Renal pelvis (tissue), 12 donors: ENCODE measurements at places on chromosomes 11 and 22.

GRCh38 chr11:19218786-19219460 is 17.1 kb upstream of the CSRP3 start:
- no peak for DNase-seq

GRCh38 chr11:4643076-4643475 is 706 bp upstream of the OR51E1 start:
- no peak for DNase-seq

- DNase-seq = no peak
These were observed 107.8 kb downstream of the FAR1 start for GRCh38 chr11:13776134-13776815.

- DNase-seq = no peak
These were observed 84.8 kb downstream of the SNX19 start for GRCh38 chr11:130831506-130831905.

DNA sequence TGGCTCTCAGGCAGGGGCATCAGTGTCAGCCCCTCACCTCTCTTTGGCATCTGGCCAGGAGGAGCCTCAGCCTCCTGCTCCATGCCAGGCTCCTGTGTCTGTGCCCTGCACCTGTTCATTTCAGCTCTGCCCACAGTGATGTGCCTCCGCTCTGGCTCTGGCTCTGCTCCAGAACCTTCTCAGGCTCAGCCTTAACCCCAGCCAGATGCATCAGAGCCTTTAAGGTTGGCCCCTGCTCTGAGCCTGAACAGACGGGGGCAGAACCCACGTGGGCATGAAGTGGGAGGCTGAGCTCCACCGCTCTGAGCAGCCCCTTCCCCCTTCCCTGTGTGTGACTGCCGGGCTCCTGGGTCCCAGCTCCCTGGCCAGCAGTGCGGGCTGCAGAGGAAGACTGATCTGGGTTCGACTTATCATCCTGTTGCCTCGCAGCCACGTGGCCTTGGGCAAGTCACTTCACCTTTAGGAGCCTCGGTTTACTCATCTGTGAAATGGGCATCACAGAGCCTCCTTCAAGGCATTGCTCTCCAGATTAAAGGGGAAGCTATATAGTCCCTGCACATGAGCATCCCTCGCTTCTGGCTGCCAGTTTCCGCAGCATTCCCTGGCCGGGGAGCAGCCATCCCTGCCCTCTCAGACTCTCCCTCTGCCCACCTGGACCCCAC is 44.7 kb upstream of the RTL6 start:
- DNase-seq = no peak

- DNase-seq = no peak
These were observed 205.6 kb upstream of the ANO5 start for GRCh38 chr11:21987261-21987660.

DNA sequence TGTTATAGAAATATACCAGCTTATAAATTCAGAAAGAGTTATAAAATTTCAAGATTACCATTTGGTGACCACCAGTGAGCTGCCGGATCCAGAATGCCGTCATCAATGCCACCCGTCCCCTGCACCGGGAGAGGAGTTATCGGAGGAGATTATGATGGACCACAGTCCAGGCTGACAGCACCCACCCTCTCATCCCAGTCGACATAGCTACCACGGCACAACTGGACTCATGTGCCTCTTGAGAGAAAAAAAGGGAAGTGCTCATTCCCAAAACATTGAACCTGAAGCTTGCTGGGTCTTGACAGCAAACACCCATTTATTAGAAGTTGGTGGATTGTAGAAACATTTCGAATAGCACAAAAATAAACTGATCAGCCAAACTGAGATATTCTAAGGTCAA is 1331.5 kb downstream of the TBC1D22A start:
- DNase-seq = no peak

DNA sequence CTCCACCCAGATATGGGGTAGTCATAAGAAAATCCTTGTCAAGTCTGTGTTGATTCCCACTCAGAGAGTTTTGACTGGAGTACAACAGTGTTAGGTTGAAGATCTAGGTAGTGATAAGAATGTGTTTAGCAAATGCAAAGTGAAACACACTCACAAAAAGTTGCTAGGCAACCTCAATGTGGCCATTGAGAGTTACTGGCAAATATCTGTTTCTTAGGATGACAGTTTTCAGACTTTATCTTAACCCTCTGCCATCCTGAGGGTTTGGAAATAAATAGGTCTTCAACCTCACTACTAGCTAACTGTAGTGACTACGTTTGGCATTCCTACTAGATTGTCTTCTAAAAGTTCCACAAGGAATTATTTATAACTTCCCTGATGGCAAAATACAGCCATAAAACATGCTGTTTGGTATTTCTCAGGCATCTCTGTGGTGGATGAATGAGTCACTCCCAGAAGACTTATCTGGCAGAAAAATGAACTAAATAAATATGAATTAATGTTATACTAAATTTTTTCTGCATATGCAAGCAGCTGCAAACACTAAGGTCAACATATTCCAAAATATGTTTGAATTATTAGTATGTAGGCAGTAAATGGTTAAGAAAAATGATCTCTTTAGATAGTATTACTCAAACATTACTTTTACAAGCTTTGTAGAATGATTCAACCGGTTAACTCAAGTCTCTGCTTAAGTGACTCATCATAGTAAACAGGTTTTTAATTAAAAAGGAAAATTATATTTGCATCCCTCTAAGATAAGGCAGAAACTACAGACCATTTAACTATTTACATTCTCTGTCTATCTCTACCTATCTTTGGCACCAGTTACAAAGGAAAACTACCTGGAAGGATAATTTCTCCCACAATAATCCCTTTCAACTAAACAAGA is 17.1 kb upstream of the SYTL2 start:
- peak; percentile 38 for DNase-seq

DNA sequence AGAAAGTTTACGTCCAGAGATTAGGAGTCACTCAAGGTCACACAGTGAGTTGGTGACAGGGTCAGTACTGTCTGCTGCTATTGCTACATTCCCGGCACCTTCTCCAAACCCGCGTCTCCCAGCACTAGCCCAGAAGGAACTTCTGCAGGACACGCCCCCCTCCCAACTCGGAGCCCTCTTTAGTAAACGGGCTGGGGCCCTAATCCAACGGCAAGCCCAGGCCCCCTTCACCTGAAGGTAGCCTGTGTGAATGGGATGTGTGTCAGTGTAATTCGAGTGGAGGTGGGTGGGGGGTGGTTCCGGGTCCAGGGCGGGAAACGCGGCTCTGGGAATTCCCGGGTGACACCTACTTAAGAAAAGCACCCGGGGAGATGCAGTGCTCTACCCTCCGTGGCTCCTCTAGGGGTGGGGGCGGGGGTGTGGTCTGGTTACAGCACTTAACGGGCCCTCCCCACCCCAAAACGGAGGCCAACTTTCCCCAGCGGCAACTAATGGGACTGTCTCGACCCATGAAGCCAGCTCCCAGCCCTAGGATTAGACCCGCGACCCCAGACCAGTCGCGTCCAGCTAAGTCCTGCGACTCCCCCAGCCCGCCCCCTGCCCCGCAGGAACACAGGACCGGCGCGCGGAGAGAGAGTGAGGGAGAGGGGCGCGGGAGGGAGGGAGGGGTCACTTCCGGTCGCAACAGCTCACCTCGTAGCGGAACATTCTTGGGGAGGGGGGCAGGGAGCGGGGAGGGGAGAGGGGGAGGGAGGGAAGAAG is 468 bp downstream of the PATL1 start:
- peak; percentile 33 for DNase-seq

DNA sequence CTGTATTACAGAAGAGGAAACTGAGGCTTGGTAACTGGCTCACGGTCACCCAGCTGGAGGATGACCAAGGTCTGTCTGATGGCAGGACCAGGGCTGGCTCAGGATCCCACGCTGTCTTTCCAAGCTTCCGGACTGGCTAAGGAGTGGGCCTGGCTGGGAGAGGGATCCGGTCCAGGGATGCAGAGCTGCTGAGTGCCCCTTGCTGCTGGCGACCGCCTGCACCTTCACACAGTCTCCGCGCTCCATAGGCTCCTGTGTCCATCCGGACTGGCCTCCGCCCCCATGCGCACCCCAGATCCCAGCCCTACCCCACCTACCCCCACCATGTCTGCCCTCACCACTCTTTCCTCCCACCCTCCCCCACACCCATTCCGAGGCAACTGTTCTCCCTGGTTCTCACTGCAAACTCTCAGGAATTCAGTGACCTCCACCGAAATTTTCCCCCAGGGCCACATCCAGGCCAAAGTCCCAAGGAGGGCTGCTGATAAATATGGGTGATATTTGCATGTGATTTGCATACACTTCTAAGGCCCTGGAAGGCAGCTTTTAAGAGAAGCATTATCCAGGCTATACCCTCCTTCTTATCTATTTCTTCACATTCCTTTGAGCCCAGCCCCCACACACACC is 48.5 kb upstream of the SLC35C1 start:
- no peak for DNase-seq
